ENCODE measurements at places on chromosomes 6 and 20.

DNA sequence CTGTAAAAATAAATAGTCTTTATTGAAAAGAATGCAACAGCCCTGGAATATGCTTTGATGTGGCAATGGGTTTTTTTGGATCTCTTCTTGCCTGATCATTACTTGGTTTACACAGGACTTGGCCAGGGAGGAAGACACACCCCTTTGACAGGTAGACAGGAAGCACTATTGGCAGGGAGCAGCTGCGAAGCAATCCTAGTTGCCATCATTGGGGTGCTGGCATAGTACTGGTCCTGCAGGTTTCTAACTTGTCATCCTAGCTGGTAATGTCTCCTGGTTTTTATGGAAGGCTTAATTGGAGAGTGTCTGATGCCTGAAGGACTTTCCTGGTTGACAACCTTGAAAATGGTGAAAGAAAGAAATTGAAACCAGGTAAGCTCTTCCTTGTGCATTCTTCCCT, 71.2 kb upstream of the CCN6 start:
- H3K27me3 ChIP-seq: no peaks in the 10 kb centered on the region
- H3K36me3 ChIP-seq: no peaks in the 10 kb centered on the region
- DNase-seq: no peak
- H3K4me3 ChIP-seq: no peak overlapping the region
- H3K4me1 ChIP-seq: no peaks in the 10 kb centered on the region

DNA sequence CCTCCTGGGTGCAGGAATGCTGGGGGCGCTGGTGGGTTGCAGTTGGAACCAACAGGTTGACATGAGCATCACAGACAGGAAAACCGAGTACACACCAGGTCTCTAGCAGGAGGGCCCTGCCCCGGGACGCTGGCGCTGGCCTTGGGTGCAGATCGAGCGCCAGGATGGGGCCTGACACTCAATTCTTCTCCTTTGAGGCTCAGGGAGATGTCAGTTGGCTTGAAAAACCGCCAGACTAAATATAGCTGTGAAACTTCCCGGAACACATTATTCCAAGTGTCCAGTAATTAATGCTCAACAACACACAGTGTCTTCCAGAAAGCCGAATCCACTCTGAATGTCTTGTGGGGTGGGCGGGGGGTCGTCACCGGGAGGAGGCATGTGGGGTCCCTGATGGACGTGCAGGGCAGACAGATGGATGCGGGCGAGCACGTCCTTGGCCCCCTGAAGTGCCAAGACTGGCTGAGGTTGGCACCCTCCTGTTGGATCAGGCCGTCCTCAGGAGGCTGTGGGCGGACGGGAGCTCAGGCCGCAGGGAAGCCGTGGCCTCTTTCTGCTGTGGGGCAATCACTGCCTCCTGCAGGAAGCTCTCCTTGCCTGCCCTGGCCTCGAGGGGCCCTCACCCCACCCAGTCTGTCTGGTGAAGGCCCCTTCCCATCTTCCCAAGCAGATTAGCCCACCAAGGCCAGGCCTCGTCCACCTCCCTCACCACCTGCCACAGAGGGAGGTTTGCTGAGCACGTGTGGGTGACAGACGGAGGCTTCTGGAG, 19.4 kb upstream of the GATA5 start:
- H3K4me3 ChIP-seq: no peak overlapping the region
- no peak for DNase-seq
- no peaks in the 10 kb centered on the region for H3K27me3 ChIP-seq
- H3K27ac ChIP-seq: peak overlapping the region; percentile 41
- no peaks in the 10 kb centered on the region for H3K36me3 ChIP-seq

- H3K27me3 ChIP-seq: no peaks in the 10 kb centered on the region
- H3K27ac ChIP-seq: no peak overlapping the region
- no peak overlapping the region for H3K4me3 ChIP-seq
- no peaks in the 10 kb centered on the region for H3K36me3 ChIP-seq
Measured at GRCh38 chr6:73264446-73264845, 1.4 kb upstream of the KHDC1 start.

DNA sequence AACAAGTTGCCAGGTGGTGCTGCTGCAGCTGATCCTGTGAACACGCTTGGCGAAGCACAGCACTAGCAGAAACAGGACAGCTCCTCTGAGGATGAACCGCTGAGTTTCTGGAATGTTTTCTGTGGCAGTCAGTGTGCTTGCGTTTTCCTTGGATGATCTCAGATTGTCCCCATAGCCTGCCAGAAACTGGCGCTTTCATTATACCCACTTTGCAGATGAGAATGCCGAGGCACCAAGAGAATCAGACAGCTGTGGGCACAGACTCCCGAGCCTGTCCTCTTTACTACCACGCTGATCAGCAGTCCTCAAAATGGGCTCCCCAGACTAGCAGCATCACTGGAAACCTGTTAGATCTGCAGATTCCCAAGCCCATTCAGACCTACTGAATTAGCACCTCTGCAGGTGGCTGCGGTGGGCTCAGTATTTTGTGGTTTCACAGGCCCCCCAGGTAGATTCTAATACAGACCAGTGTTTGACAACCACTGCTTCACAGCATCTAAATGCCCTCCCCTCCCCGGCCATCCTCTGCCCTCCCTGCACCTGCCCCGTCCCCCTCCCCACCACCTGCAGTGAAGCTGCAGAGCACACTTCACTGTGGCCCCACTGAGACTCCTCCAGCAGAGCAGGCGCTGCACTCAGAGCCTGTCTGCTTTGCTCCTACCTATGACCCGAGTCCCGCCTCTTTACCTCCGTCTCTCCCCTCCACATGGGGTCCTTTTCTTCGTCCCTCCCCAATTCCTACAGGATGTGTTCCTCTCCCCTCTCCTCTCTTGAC, 29.6 kb downstream of the SPATA2 start:
- H3K27ac ChIP-seq: no peak overlapping the region
- no peak overlapping the region for H3K4me3 ChIP-seq
- DNase-seq: no peak
- H3K27me3 ChIP-seq: no peaks in the 10 kb centered on the region
- H3K4me1 ChIP-seq: peaks cover 17% of the 10 kb centered on the region

DNA sequence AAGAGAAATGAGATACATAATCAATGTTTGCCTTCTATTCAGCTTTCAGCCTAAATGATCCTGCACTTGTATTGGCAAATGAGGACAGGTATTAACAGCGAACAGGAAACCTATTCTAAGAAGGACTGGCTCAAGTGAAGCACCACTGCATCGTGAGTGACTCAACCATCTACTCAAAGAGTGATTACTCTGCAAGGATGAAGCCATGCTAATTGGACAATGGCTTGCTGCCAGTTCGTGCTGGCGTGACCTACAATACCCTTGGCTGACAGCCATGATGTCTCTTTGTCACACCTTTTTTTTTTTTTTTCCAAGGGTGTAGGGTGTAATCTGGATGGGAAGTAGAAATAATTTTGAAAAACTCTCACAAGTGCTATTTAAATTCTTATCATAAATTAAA, 104.9 kb downstream of the GJA10 start:
- DNase-seq: peak; percentile 60
- H3K4me3 ChIP-seq: no peak overlapping the region
- no peaks in the 10 kb centered on the region for H3K27me3 ChIP-seq
- no peaks in the 10 kb centered on the region for H3K36me3 ChIP-seq

DNA sequence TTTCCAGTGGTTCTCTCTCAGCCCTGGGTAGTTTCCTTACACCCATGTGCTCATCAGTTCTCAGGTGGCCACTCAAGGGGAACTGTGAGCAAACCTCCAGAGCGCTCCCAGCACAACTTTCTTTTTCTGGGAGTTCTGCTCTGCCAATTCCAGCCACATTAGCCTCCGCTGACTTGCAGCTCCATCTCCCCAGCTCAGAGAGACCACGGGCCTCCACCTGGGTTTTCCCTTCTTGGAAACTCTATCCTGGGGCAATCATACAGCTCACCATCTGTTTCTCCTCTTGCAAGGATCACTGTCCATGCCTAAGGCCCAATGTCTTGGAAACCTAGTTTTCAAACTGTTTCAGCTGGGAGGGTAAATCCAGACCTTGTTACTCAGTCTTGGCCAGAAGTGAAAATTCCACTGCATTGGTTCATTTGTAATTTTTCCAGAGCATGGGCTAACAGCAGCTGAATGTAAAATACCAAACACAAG, 129.9 kb downstream of the EYA2 start:
- DNase-seq: no peak
- H3K4me1 ChIP-seq: no peaks in the 10 kb centered on the region
- no peaks in the 10 kb centered on the region for H3K27me3 ChIP-seq
- no peak overlapping the region for H3K27ac ChIP-seq

DNA sequence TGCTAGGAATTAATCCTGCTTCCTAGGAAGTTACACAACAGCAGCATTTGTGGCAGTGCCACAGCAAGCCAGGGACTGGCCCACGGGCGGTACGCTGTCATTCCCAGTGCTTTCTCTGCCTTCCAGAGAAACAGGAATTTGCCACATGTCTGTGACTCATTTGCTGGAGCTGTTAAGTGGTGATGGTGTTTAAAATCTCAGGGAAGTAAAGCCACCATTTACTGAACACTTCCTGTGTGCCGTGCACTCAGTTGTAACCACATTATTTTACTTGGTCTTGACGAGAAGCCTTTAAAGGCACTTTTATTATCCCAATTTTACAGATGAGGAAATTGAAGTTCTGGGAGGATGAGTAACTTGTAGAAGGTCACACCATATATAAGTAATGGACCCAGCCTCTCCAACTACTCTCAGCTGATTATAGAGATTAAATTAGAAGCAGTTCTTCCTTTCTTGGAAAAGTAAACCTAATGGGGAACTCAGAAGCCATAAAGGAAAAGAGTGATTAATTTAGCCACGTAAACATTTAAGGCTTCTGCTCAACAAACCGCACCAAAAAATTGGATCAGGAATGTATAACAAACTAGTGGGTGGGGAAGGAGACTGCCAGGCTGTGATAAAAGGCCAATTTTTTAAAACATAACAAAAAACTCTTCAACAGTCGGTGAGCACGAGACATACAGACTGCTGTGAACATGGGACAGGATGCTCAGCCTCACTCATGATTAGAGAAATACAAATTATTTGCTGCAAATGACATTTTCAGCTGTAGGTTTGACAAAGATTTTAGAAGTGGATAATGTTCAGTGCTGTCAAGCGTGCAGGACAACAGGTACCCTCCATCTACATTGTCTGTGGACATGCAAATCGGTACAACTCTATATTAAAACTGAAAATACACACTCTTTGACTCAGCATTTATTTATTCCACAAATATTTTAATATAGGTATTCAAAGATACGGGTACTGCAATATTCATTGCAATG, 311.2 kb downstream of the NRN1 start:
- H3K27ac ChIP-seq: no peak overlapping the region
- no peaks in the 10 kb centered on the region for H3K4me1 ChIP-seq
- H3K36me3 ChIP-seq: no peaks in the 10 kb centered on the region
- H3K27me3 ChIP-seq: no peaks in the 10 kb centered on the region

- no peaks in the 10 kb centered on the region for H3K27me3 ChIP-seq
- no peak overlapping the region for H3K27ac ChIP-seq
- H3K36me3 ChIP-seq: no peaks in the 10 kb centered on the region
- H3K4me3 ChIP-seq: peak overlapping the region; percentile 44
- H3K4me1 ChIP-seq: no peaks in the 10 kb centered on the region
Measured at GRCh38 chr6:26312096-26312463, 52.9 kb upstream of the BTN3A2 start.

- no peak for DNase-seq
- no peak overlapping the region for H3K27ac ChIP-seq
Measured at GRCh38 chr6:135815216-135815615, 36.3 kb upstream of the PDE7B start.

DNA sequence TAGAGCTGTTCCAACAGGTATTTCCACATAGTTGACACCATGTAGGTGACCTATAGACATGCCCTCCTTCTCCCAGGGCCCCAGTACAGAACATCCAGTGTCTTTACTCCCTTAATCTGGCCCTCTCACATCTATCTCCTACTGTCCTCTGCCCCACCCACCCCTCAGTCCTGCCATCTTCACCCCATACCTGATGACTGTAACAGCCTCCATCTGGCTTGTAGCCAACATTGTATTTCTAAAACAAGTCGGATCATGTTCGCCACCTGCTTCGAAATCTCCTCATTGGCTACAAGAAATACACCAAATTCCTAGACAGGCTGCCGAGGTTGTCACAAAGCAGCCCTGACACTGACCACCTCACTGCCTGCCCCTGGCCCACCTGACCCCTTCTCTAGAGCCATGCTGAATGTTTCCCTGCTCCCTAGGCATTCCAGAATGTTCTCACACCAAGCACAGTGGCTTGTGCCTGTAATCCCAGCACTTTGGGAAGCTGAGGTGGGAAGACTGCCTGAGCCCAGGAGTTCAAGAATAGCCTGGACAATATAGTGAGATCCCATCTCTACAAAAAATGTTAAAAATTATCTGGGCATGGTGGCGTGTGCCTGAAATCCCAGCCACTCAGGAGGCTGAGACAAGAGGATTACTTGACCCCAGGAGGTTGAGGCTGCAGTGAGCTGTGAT, 6.0 kb downstream of the ZC3H12D start:
- no peaks in the 10 kb centered on the region for H3K27me3 ChIP-seq
- no peak for DNase-seq
- H3K27ac ChIP-seq: no peak overlapping the region
- H3K4me3 ChIP-seq: no peak overlapping the region

DNA sequence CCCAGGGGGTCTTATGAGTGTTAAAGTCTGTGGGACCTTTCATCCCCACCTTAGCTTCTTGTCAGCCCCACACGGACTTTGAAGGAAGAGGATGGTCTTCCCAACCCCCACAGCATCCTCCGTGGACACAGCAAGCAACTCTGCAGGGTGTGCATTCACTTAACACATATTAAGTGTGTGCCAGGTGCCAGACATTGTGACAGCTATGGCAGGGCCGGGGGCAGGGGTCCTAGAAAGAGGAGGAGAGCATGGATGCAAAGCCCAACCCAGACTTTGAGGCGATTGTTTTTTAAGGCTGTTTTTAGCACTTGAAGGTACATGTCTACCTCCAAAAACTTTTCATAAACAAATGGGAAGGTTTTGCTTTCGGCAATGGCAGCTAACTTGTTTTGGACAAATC, 121.6 kb upstream of the KCNG1 start:
- no peak for DNase-seq
- no peaks in the 10 kb centered on the region for H3K4me1 ChIP-seq
- no peaks in the 10 kb centered on the region for H3K36me3 ChIP-seq
- no peak overlapping the region for H3K4me3 ChIP-seq
- H3K27me3 ChIP-seq: no peaks in the 10 kb centered on the region

DNA sequence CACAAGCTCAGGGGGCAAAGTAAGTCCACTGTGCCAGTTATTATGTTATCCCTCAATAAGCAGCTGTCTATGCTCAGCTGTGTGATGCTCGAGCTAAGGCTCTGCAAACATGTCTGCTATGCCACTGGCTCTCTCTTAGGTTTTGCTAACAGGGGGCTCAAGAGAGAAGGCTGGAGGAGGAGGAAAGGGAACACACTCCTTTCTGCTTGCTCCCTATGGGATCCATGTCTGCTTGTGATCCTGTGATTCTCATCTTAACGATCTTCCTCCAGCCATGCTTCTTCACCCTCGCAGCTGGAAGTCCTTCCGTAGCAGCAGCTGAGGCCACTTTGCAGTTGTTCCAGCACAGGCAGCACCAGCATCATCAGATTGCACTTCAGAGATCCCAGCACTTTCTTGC, 37.0 kb upstream of the IGF2R start:
- H3K4me1 ChIP-seq: no peaks in the 10 kb centered on the region
- no peak overlapping the region for H3K4me3 ChIP-seq
- H3K27ac ChIP-seq: no peak overlapping the region
- no peaks in the 10 kb centered on the region for H3K36me3 ChIP-seq
- DNase-seq: no peak
- H3K27me3 ChIP-seq: no peaks in the 10 kb centered on the region
